ENCODE measurements at places on chromosomes 1 and 21.

DNA sequence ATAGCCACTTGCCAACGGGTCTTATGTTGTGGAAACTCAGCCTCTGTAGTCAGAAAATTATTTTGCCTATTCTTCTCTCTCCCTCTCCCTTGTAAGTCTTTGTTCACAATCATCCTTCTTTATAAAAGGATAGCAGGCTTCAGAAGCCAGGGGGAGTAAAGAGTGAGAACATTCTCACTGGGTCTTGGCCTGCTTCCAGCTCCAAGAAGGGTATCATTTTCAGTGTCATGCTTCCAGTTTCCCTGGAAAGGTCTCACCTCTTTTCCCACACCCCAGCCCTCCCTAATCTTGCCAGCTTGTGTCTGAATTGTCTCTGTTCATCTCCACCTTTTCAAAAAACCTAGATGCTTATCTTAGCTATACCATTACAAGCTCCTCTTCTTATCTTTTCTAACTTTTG lies 346.2 kb upstream of the LRRC7 start:
- DNase-seq, result no peak

DNA sequence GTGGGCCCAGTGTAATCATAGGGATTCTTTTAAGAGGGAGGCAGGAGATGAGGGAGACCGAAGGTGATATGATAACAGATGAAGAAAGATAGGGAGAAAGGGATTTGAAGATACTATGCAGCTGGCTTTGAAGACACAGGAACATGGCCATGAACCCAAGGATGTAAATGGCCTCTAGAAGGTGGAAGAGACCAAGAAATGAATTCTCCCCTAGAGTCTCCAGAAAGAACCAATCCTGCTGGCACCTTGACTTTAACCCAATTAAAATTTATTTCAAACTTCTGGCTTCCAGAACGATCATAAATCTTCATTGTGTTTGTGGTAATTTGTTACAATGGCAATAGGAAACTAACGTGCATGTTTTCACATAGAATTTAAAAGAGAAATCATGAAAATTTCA lies 95.0 kb upstream of the GORAB start:
- no peak for DNase-seq

DNA sequence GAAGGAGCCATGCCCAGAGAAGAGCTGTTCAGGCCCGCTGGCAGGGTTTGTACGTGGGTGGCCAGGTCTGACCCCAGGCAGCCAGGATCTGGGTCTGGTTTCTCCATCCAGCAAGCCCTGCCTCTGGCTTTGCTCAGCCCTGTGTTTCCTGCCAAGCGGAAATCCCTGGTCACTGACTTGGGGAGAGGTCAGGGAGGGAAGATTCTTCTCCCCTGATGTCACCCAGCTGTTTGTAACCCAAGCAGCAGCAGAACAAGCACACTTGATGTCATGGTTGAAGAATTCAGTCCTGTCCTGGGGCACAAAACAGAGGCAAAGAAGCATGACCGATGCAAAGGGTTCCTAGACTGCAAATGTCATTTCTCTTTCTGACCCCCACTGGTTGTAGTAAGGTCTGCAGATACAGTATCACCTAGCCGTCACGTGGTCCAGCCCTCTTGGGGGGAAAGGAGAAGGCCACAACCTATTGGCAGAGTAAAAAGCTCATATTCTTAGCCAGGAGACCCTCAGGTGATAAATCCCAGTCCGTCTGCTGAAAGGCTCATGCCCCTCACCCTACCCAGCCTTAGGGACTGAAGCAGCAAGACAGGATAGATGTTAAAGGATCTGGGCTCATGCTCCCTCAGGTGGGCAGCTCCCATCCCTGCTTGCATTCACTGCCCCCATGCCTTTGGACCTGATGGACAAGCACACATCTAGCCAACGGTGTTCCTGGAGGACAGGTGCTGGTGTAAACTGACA lies 120.9 kb downstream of the SYT2 start:
- no peak for DNase-seq

- DNase-seq, result no peak
Measured at GRCh38 chr1:241615043-241615974, 24.9 kb downstream of the CHML start.

DNA sequence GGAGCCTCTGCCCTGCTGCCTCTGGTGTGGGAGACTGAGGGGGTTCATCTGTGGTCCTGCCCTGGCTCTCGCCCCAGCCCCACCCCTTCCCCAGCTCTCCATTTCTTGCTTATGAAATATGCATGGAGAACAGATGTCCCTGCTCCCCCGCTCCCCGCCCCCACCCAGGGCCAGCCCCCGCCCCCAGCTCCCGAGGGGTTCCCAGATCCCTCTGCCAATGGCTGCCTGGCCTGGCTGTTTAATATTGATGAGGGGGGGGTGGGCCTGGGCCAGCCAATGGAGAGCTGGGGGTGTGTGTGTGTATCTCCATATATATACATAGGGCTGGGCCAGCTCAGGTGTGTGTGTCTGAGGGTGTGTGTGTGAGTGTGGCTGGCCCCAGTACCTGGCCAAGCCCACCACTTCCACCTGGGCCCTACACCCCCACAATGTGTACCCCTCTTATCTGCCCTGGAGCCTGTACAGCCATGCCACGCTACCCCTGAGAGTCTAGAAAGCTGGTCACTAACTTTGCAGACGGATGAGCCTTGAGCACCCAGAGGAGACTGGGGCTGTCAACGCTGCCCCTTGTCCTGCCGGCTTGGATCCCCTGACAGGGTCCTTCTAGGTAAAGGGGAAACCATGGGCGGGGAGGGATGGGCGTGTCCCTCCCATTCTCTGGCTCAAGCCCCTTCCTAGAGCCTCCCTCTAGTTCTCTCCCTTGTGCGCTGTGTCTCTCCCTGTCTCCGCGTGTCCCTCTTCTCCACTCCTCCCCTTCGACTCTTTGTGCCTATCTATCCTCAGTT lies at the start of gene NHLH1:
TSS of gene NHLH1 (plus strand) at position 341 of the 785 bp plus-strand sequence. CDS start 3,661 bp downstream, outside the sequence.
- no peak for DNase-seq

DNA sequence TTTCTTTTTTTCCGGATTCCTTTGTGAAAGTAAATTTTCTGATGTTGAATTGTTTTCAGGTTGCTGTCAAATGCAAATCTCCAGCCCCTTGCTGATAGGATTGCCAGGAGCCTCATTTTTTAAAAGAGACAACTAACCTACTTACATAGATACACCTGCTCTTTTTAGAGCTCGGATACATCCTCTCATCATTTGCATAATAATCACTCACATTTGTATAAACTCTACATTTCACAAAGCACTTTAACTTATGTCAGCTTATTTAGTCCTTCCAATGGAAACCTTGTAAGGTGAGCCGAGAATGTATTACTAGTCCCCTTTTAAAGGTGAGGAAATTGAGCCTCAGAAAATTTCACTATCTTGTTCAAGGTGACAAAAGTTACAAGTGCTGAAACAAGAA lies 84.8 kb downstream of the KCTD3 start:
- no peak for DNase-seq

GRCh38 chr1:18201997-18202719 lies 94.6 kb downstream of the IGSF21 start:
- no peak for DNase-seq

Data from hematopoietic multipotent progenitor cell treated with erythropoietin and hydrocortisone succinate and interleukin-3 and kit ligand, for 15 days (in vitro differentiated cells).